ENCODE measurements at places on chromosomes 11 and 22.

GRCh38 chr11:79168530-79169110, 272.2 kb downstream of the TENM4 start:
- DNase-seq, result no peak

- DNase-seq, result no peak
Observed at GRCh38 chr22:45632791-45633515, 38.7 kb upstream of the ATXN10 start.

DNA sequence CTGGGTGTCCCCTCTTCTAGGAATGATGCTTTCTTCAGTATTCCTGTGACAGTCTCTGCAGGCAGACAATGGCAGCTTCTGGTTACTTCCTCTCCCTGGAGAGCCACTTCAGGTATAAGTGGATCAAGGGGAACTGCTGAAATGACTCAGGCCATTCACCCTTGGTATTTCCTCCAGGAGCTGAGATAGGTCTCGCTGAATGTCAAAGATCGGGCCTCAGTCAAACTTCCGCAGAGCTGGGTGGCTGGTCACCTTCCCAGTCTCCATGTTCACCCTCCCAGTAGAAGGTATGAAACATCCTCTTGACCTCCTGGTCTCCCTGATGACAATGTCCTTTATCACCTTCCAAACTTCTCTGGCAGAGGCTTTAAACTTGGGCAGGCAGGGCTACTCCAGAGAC, 1.8 kb upstream of the ANKK1 start:
- no peak for DNase-seq

GRCh38 chr11:109956124-109956793, 136.9 kb upstream of the ZC3H12C start:
- no peak for DNase-seq

GRCh38 chr22:35569916-35570315, 29.3 kb downstream of the RASD2 start:
- no peak for DNase-seq

DNA sequence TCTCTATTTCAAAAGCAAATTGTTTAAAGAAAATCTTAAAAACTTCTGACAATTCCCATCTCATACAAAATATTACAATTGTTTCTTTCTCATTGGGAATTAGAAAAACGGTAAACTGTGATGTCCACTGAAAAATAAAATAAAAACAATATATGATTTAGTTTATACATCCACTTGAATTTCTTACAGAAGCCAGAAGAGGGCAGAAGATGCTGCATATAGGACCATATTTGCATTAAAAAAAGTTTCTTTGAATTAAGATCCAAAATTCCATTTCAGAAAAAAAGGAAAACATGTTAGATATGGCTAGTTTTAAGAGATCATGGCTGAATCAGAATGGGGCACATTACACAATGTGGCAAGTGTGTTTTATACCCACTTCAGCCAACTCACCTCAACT, 39.3 kb upstream of the LRRC4C start:
- DNase-seq, result no peak

- no peak for DNase-seq
Observed at GRCh38 chr11:120577624-120578363, 66.2 kb downstream of the GRIK4 start.

DNA sequence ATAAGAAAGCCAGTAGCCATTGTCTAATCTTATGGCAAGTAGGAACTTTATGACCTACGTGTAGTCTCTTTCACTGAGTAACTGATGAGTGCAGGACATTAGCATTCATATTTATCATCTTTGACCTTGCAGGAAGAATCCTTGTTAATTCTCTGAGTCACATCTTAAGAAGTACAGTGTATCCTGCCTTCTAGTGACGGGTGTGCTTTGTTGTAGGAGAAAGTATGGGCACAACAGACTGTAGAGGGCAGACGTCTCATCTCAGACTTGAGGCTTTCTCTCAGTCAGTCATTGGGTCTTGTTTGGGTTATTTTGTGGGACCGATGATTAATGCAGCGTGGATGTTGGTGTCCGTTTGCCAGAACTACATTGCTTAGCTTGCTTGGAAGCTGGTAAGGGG, 6.8 kb downstream of the RNF214 start:
- no peak for DNase-seq

DNA sequence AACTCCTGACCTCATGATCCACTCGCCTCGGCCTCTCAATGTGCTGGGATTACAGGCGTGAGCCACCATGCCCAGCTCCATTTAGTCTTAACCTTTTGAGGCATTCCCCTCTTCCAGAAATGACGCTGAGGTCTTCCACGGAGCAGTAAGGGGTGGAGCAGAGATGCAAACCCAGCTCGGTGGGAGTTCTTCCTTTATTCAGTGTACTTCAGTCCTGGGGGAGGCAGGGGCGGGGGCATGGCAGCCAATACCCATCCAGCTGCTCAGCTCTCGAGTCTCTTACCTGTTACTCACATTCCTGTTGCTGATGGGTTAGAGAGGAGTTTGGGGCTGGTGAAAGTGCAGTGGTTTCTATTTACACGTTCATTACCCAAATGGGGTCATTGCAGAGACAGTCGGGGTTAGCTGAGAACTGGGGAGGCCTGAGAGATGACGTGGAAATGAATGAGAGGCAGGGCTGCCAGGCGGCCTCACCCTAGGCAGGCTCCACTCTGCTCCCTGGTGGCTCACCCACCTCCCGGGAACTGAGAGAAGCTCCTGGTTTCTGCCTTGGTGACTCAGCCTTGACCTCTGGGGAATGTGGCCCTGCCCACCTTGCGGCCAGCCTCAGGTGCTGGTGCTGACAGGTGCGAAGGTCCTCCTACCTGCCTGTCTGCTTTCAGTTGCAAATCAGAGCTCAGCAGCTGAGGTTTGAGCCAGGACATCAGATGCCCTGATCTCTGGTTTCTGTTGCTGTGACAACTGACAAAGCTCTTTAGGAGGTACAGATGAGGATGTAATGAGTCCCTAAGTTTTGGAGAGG, 13.4 kb upstream of the ST14 start:
- DNase-seq, result no peak

DNA sequence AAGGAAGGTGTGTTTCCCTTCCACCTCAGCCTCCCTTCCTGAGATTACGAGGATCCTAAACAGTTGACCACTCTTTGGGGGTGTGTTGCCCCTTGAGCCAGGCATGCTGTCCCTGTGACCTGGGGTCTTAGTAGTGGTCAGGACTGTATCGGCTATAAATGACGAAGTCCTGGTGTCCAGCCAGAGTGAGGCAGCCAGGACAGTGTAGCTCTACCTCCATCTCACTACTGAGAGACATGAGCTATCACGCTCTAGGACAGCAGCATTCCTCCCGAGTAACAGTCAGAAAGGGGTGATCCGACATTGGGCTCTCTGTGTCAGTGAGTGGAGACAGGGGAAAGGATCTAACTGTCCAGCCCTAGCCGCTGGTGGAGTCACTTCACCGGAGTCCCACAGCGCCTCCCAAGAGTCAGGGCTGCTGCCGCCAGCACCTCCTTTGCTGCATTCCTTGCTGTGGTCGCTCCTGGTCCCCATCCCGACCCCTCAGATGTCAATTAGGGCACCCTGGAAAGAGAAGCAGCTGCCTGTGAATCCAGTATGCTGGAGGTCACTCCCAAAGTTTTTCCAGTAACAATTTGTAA, 3.3 kb upstream of the B3GNT6 start:
- DNase-seq, result no peak

GRCh38 chr11:67283481-67283963, 5.6 kb upstream of the ANKRD13D start:
- DNase-seq, result no peak

GRCh38 chr11:110235966-110236365, 60.4 kb downstream of the RDX start:
- DNase-seq, result no peak

- DNase-seq, result no peak
Observed at GRCh38 chr11:109511598-109511997, 89.6 kb downstream of the C11orf87 start.

DNA sequence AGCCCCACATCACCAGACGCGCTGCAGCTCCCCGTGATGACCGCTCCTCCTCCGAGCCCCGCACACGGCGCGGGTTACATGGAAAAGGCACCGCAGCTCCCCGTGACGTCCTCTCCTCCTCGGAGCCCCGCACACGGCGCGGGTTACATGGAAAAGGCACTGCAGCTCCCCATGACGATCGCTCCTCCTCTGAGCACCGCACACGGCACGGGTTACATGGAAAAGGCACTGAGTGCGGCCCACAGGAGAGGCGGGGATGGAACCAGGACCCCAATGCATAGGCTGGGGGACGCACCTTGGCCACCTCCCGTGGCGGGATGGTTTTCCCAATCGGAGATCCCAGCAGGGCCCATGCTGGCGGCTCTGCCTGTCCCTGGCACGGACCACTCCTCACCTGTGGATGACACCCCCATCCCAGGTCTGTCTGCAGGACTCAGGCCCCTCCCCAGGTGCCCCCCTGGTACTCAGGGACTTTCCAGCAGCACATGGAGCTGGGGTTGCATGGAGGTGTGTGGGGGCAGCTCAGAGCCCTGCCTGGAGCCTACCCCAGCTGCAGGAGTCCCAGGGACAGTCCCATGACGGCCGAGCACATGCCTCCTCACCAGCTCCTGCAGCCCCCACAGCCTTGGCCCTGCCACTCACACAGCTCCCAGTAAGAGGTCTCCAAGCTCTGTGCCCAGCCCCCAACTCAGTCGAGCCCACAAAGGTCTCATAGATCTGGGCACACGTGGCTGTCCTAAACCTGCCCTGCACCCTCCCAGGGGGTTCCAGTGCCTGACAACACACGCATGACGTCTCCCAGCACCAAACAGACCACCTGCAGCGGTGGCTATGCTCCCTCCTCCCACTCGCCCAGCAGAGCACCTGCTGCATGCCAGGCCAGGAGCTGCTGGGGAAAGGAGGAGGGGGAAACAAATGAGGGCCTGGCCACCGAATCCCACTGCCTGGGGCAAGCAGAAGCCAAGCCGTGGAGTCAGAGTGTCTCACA, 166.6 kb downstream of the BRD1 start:
- DNase-seq, result no peak

DNA sequence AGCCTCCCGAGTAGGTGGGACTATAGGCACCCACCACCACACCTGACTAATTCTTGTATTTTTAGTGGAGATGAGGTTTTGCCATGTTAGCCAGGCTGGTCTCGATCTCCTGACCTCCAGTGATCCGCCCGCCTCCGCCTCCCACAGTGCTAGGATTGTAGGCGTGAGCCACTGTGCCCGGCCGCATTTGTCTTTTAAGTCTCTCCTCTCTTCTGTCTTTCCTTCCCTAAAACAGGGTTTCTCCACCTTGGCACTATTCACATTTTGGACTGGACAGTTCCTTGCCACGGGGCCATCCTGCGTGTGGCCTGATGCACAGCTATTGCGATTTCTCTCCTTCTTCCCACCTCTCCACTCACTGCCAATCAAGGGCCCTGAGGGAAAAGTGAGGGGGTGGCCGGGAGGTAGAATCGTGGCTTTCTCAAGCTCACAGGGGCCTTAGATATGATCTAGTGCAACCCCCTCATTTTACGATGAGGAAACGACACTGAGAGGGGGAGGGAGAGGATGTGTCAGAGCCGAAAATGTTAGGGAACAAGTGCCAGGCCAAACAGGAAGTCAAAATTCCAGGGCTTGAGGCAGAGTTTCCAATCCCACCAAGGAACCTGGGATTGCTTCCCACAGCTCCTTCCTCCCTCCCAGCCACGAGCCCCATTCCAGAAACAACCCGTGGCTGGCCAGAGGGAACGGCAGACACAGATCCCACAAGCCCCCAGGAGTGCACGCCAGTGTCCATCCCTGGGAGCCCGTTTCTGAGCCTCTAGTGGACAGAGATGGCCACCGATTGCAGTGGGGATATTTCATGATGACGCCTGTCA, 21.2 kb downstream of the SCGB1A1 start:
- DNase-seq, result no peak

- DNase-seq, result no peak
Observed at GRCh38 chr11:134819041-134819440, 407.0 kb upstream of the B3GAT1 start.

GRCh38 chr11:112249871-112250610, 10.6 kb downstream of the PLET1 start:
- DNase-seq, result no peak

GRCh38 chr22:44995105-44995514, 14.7 kb downstream of the PHF21B start:
- DNase-seq, result no peak

GRCh38 chr11:19191530-19192169, 10.1 kb downstream of the CSRP3 start:
- DNase-seq, result no peak

- no peak for DNase-seq
Observed at GRCh38 chr11:68524213-68524612, 63.7 kb downstream of the PPP6R3 start.

DNA sequence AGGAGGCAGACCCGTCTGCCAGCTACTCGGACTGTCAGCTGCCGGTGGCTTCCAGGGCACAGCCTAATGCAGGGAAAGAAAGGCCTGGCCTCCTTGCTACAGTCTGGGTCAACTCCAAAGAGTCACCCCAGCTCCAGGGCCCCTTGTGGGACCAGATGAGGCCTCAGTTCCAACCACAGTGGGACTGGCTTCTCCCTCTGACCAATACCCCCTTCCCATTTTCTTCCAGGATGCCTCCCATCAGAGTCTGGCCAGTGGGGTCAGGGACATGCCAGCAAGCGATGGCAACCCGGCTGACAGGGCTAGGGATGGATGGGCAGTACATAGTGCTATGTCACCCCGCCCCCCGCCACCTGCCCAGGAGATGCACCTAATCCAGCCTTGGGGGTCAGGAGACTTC, 36.6 kb downstream of the RPUSD4 start:
- DNase-seq, result no peak

- DNase-seq, result no peak
Observed at GRCh38 chr11:19525714-19526113, 186.9 kb upstream of the NAV2 start.

DNA sequence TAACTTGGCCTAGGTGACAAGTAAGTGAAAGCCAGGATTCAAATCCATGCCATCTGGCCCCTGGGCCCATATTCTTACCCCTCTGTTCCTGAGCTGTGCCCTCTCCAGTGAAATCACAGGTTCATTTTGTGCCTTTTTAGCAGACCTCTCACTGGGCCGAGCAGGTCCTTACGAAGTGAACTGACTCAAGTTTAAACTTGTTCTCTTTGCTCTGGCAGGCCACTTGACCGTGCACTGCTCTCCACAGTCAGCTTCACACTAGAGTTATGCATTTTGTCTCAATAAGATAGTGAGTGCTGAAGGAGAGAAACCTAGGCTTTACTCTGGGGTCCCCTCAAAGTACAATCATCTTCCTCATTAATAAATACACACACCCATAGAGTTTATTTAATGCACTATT, 40.7 kb downstream of the ARFGAP3 start:
- DNase-seq, result no peak

DNA sequence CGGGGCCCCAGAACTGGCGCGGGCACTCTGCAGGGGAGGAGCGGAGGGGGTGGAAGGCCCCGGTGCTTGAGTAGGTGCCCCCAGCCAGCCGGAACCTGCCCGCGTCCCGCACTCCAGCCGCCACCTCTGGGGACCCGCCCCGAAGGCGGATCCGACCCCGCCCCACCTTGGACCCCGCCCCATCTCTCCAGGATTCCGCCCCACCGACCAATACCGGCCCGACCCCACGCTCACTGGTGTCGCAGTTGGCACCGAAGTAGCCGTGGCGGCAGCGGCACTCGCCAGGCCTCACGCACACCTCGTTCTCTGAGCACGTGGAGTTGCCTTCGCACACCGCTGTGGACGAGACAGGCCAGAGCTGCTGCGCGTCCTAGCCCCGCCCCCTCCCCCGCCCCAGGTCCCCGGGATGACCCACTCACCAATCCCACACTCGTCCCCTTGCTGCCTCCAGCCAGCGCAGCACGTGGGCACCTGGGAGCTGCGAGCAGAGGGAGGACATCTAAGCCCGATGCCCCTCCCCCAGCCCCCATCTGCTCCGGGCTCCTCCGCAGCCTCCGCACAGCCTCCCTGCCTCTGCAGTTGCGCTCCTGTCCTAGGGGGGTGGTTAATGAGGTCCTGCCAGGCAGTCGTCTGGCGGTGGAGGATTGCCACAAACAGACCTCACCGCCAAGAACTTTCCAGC, 6.0 kb downstream of the SCARF2 start:
- no peak for DNase-seq

GRCh38 chr11:65129649-65130441, 4.5 kb downstream of the SYVN1 start:
- DNase-seq, result no peak

Data from stimulated activated CD8-positive, alpha-beta memory T cell treated with anti-CD3 and anti-CD28 coated beads, Interleukin-4, amount 100 ng/mL, for 4 hours (primary cell).